AG10803 (cell line): ENCODE measurements at places on chromosomes 16 and 17.
A peak's percentile ranks its signal among the peaks of the same experiment; 100 is the strongest.

DNA sequence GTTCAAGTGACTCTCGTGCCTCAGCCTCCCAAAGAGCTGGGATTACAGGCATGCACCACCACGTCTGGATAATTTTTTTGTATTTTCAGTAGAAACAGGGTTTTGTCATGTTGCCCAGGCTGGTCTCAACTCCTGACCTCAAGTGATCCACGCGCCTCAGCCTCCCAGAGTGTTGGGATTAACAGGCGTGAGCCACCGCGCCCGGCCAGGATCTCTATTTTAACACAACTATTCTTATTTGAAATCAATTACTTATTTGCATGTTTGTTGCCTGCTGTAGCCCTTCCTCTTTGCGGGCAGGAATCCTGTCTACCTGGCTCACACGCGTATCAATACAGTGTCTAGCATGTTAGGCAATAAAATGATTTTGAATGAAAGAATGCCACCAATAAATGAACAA lies 818 bp upstream of the CNEP1R1 start:
- DNase-seq: no peak

- no peak for DNase-seq
Observed at GRCh38 chr17:12995896-12996295, 21.9 kb downstream of the ELAC2 start.

DNA sequence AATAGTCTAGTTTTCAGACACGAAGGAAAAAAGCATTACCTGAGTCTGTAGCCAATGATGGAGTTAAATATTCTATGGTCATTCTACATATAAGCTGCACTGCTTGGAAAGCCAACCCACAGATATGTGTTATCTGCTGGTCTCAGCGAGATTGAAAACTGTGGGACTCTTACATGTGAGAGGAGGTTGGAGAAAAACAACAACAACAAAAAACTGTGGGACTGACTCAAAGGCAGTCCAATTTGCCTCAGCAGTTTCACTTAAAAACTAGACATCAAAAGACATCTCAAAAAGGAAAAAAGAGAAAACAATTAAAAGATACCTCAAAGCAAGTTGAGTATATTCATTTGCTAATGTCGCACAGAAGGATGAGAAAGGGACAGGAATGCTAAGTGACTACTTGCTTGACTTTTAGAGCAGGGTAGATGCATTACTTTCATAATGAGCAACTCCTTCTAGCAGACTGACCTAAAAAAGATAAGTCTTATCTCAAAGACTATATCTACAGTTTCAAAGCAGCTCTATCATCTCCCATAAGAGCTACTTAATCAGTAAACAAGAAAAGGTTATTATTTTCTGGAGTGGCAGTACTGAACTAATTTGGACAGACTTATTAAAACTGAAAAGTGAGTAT lies 35.5 kb upstream of the ITGA2B start:
- no peak for DNase-seq

- DNase-seq: peak; percentile 56
Observed at GRCh38 chr16:51146256-51146924, 4.7 kb downstream of the SALL1 start.

DNA sequence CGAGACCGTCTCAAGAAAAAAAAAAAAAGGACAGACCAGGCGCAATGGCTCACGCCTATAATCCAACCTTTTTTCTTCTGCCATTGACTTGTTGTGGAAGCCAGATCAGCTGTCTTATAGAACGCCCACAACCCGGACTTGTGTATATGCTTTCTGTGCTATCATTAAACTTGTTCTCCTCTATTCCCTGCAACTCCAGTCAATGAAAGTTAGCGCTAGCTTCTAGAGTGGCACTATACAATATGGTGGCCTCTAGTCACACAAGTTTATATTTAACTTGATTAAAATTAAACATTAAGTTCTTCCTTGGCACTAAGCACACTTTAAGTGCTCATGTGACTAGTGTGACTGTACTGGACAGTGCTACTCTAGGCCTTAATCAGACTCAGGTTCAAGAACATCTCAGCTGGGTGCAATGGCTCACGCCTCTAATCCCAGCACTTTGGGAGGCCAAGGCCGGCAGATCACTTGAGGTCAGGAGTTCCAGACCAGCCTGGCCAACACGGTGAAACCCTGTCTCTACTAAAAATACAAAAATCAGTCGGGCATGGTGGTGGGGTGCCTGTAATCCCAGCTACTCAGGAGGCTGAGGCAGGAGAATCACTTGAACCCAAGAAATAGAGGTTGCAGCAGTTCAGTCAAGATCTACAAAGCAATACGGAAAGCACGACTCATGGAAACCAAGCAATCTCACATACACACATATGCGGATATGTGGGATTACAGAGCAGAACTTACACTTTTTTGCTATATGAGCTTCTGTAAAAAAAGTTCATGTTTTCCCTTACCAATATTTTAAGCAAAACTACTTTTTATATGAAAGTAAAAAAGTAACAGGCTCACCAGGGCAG lies 18.8 kb upstream of the GLG1 start:
- no peak for DNase-seq

- no peak for DNase-seq
Observed at GRCh38 chr17:79258843-79259242, 184.2 kb downstream of the ENGASE start.

- no peak for DNase-seq
Observed at GRCh38 chr17:8628609-8629169, 1.8 kb downstream of the MYH10 start.

GRCh38 chr17:4980644-4981216 lies 6.7 kb downstream of the CAMTA2 start:
- DNase-seq: peak; percentile 46

DNA sequence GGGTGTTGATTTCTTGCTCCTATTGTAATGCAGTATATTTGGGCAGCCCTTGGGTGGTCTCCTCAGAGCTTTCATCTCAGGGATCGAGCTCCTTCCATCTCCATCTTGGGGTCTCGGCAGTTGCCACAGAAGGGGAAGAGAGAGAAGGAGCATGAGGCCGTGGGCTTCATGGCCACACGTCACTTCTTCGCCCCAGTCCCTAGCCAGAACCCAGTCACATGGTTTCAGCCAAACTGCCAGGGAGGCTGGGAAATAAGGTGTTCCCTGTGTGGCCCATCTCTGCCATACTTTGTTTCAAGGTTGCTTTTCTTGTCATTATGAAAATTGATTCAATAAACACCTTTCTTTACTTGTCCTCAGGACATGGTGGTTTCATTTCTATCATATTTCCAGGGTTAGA lies 68.4 kb upstream of the NKD1 start:
- no peak for DNase-seq

- DNase-seq: no peak
Observed at GRCh38 chr17:9860851-9861250, 35.1 kb downstream of the GLP2R start.

GRCh38 chr17:29778956-29779811 lies 150.8 kb downstream of the SSH2 start:
- DNase-seq: peak; percentile 52

- no peak for DNase-seq
Observed at GRCh38 chr17:62724398-62725146, 83.5 kb downstream of the MARCHF10 start.

- no peak for DNase-seq
Observed at GRCh38 chr17:82302991-82303943, 14.1 kb downstream of the CD7 start.

- no peak for DNase-seq
Observed at GRCh38 chr17:17668775-17669579, 12.3 kb upstream of the RAI1 start.

DNA sequence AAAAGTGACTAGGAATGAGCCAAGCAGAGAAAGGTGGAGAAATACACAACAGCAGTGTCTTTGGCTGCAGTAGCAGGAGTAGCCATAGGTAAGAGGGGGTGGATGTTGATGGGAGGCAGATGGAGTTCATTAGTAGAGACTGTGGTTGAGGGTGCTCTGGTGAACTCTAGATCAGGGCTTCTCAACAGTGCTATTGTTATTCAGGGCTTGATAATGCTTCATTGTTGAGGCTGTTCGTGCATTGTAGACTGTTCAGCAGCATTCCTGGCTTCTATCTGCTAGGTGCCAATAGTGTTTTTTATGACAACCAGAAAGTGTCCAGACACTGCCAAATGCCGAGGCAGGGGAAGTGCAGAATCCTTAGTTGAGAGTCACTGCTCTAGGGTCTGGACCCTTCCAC lies 3.6 kb downstream of the ALKBH5 start:
- DNase-seq: peak; percentile 42

DNA sequence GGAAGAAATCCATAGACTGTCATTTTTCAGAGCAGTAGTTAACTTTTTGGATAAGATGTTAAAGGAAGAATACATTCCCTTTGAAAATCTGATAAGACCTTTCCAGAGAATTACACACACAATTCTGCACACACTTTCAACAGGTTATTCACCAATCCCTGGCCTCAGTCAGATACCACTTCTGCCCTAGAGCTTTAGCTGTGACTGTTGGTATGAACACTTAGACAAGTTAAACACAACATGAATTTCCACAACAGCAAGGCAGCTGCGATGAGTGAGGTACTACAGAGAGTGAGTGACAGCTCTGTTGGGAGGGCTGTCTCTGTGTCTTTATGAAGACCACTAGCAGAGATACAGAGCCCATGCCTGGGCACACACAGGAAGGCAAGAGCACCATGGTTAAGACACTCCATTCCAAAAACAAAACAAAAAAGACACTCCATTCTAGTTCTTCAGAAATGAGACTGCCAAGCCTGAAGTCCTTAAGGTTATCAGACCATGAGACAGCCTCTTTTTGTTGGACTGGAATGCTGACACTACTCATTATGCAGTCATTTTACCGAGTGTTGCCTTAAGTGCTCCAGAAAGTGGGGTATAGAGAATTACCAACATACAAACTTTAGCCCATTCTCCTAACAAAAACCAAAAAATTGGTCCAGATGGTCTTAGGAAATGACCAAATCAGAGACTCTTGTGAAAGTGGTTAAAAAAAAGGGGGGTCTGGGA lies 42.4 kb downstream of the TOM1L2 start:
- DNase-seq: no peak

DNA sequence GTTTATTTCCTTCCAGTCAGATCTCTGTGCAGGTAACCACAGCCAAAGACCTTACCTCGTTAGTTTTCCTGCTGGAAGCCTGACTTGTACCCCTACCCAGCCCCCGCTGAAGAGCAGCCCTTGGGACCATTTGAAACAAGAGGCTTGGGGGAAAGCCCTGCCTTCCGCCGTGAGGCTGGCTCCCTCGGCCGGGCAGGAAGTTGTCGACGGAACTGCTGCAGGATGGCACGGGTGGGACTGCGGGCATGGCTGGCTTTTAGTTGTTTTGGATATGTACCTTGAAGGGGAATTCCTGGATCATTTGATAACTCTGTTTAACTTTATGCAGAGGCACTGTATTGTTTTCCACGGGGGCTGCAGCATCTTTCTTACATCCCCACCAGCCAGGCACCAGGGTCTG lies 49.0 kb upstream of the ENDOV start:
- DNase-seq: no peak

DNA sequence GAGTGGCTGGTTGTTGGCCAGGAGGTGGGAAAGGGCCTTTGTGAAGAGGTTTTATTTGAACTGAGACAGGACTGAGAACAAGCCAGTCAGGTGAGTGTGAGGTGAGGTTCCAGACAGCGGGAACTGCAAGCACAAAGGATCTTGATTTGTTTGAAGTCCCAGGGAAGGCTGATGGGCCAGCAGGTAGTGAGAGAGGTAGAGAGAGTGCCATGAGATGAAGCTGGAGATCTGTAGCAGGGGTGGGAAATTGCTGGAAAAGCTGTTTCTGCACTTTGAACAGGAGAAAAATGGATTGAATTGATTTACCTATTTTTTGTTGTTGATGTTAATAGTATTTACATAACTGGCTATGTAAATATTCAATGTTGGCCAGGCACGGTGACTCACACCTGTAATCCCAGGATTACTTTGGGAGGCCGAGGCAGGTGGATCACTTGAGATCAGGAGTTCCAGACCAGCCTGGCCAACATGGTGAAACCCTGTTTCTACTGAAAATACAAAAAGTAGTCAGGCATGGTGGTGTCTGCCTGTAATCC lies 7.7 kb upstream of the DCTPP1 start:
- no peak for DNase-seq

GRCh38 chr16:66113223-66113622 lies 253.3 kb upstream of the CDH5 start:
- no peak for DNase-seq

DNA sequence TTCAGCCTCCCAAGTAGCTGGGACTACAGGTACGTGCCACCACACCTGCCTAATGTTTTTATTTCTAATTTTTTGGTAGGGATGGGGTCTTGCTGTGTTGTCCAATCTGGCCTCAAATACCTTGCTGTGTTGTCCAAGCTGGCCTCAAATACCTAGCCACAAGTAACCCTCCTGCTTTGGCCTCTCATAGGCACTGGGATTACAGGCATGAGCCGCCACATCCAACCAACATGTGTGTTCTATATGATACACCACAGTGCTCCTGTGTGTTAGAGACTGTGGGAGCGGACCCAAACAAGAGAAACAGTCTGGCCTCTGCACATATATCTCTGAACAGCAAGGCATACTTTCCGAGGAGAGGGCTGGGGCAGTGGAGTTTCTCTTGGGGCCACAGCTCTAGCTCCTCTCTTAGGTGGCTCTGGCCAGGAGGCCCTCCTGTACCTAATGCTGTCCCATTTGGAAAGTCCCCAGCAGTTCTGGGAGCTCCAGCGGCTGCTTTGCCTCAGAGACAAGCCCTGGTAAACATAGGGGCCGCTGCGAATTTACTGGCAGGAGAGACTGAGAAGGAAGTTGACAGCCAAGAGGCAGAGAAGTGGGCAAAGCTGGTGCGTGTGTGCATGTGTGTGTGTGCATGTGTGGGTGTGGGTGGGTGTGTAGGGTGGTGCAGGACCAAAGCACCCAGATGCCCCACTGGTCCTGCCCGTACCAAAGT lies 95.0 kb downstream of the RAB11FIP4 start:
- DNase-seq: no peak

GRCh38 chr17:37045351-37045922 lies 96.7 kb downstream of the AATF start:
- no peak for DNase-seq

DNA sequence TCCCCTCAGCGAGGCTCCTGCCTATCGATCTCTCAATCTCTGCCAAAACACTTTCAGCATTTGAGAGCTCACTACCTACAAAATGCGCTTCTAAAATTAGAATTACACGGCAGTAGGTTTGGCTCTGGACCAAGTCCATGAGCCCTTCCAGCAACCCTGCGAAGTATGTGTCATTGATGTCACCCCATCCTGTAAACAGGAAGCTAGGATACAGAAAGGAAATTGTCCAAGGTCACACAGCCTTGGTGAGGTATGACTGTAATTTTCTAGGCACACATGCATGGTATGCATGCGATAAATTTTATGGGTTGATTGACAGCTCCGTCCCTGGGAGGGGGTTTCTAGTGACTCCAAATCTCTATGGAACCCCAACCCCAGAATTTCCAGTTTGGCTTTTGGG lies 330.3 kb upstream of the CDH5 start:
- peak; percentile 60 for DNase-seq
